ENCODE measurements at places on chromosomes 4 and X.

- no peak for DNase-seq
Observed at GRCh38 chr4:27662426-27662825, 801.8 kb downstream of the STIM2 start.

DNA sequence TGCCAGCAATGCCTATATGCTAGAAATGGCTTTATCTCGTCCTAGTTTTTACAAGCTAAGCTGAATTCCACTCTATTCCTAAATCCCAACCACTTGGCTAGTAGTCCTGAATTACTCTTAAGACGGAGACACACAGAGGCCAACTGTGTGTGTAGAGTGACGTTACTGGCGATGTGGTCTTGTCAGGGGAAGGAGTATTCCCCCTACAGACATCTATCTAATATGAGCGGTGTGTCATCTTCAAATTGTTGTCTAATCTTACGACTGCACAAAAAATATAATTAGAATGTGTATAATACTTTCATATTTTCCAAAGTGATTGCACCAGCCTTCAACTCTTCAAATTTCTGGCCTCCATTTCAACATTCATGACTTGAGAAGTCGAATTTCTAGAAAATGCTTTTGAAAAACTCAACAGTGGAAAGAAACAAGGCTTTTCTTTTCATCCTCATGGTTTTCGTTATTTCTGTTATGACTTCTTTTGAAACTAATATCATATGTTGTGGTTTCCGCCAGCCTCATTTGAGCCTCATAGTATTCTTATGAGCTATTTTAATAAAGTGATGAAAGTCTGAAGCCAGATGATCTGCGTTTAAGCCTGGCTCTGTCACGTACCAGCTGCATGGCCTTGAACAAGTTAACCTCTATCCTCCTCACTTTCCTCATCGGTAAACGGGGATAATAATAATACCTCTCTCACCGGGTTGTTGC is 132.3 kb downstream of the SOWAHB start:
- no peak for DNase-seq

GRCh38 chr4:123412091-123412505 is 15.5 kb downstream of the SPRY1 start:
- DNase-seq: no peak

DNA sequence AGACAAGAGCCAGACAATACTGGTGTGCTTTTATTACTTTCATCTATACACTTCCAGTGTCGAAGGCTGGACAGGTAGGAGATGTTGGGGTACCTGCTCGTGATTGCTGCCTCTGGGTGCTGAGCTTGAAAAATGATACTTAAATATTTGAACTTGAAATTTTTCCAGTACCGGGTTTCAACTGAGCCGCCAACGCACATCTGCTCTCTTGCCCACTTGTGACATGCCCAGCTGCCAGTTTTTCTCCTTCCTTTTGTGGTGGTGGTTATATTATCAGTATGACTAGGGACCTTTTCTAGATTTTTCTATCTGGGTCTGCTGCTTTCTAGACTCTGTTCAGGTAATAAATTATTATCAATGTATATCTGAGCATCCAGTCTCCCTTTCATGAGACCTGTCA is 3.4 kb downstream of the OGT start:
- DNase-seq: no peak

DNA sequence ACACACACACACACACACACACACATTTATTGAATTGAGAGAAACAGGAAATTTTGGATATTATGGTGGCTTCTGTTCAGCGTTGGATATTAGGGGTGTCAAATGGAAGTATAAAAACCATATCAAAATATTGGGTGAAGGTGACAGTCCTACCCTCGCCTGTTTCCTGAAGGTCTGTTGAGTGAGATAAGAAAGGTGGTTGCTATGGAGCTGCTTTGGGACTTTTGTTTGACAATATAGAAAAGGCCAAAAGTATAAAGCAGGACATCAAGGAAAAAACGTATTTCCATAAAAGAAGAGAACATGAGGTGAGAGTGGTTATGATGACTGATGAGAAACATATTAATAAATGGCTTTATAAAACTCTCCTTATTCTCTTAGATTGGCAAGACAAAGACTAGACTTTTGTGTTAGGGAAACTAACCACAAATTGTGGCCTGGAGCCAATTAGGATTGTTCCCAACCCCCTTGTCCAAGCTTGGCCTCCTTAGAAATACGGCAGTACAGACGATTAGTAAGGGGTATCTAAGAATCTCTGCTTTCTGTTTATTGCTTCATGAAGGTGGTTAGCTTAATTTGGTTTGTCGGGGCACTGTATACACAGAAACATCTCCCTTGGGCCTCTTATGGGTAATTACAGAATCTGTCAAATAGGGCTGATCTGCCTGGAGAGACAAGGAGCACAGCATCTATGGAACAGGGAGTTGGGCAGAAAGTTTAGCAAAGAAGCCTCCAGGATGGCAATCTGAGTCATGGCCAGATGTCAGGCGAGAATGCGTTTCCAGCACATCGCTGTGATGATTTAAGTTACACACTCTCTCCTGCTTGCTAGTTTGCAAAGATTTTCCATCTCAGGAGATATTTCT is 198.0 kb downstream of the CBR4 start:
- peak; percentile 59 for DNase-seq

GRCh38 chrX:16666541-16666940 is 16.6 kb downstream of the S100G start:
- no peak for DNase-seq

- DNase-seq: no peak
Observed at GRCh38 chrX:46627062-46627461, 53.5 kb downstream of the CHST7 start.

- no peak for DNase-seq
Observed at GRCh38 chr4:159481936-159482335, 379.1 kb downstream of the RAPGEF2 start.

DNA sequence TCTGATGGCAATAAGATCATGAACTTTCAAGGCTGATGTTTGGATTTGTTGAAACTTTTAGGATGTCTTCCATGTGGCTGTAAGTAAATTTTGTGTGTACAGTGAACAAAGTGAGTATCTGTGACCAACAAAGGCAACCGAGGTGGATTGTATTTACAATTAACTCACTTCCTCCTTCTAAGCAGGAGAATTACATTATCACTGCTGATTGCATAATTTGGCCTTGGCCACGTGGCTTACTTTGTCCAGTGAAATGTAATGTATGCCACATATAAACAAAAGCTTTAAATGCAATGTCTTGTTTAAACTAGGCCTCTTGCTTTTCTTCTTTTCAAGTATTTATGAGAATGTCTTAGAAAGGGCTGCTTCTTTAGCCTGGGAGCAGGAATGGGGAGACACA is 66.3 kb upstream of the MAD2L1 start:
- no peak for DNase-seq

DNA sequence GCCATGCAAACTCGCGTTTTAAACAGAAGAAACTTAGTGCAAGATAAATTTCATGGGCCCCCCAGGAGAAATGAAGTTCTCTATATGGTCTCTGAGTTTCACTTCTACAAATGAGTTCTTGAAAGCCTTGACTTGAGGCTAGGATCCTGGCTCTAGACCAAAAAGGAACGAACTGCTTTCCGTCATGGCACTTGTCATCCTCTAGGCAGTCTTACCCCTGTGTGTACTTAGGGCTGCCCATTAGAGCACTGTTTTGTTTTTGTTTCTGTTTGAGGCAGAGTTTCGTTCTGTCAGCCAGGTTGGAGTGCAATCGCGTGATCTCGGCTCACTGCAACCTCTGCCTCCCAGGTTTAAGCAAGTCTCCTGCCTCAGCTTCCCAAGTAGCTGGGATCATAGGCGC is 29.0 kb downstream of the RNF4 start:
- DNase-seq: no peak

DNA sequence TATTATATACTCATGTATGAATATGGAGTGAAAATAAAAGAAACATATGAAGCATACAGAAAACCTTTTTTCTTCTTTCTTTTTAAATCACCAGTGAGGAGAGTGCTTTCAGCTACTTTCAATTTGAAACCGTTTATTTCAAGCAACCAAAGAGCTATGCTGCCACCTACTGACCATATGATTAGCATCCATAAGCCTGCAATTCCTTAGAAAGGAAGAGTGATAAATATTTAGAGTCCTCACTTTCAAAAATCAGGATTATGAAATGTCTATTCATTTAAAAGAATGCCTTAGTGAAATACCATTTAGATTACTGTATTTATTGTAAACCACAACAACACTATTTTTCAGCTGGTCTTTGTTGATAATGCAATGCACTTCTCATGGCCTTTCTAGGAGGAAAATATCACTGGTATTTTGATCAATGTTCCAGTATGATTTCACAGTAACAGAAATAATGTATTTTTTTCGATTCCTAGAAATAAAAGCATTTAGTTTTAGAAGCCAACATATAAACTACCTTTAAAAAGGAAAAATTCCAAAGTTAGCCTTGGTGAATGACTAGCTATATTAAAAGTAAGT is 667.6 kb downstream of the PCDH18 start:
- DNase-seq: peak; percentile 64

DNA sequence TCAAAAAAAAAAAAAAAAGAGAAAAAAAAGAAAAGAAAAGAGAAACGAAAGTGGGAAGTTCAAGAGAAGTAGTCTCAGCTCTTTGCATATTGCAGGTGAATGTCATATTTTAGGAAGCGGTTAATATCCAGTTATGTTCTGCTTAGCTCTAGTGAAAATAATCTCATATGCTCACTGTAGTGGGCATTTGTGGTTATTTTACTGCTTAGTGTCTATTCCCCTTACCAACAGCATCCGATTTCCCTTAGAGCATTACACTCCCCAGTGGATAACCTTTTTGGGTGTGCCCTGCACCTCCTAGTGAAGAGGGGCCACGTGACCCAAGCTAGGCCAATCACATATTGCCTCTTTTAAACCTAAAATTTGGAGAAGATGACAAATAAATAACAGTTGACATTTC is 111.2 kb upstream of the ZNF827 start:
- no peak for DNase-seq

GRCh38 chrX:40622479-40623138 is 619 bp upstream of the MPC1L start:
- no peak for DNase-seq

DNA sequence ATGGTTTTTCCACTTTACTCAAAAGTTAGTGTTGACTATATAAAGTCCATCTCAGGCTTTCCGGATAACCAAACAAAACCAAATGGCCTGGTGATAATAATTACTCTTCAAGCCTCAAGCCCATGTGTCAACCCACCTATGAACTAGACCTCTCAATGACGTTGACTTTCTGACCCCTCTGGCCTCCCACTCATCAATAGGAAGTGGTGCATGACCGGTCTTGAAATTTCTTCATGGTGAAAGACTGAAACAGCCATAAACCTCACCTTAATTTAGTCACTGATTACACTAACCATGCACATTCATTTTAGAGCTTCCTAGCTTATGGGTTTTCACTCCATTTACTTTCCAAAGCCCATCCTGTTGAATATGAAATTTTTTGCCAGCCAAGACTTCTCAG is 276.0 kb downstream of the KLHL13 start:
- DNase-seq: no peak

- DNase-seq: no peak
Observed at GRCh38 chr4:154018659-154019058, 229.8 kb upstream of the SFRP2 start.

- DNase-seq: no peak
Observed at GRCh38 chr4:127995776-127996175, 30.6 kb downstream of the ABHD18 start.

DNA sequence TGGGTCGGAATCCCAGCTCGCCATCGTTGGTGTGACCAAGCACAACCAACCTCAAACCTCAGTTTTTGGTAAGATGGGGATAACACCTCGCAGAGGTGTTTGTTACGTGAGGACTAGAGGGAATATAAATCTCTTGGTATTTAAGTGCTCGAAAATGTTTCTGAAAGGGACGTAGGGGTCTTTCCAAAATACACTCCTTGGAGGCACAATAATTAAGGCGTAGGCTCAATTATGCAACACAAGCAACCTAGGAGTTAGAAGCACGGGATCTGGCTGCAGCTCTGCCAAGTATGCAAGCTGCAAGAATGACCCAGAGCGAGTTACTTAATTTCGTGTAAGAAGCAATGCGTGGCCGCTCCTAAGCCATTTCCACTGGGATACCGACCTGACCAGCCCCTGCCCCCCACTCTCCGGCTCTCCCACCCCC is 552 bp downstream of the ADH5 start:
- DNase-seq: no peak

DNA sequence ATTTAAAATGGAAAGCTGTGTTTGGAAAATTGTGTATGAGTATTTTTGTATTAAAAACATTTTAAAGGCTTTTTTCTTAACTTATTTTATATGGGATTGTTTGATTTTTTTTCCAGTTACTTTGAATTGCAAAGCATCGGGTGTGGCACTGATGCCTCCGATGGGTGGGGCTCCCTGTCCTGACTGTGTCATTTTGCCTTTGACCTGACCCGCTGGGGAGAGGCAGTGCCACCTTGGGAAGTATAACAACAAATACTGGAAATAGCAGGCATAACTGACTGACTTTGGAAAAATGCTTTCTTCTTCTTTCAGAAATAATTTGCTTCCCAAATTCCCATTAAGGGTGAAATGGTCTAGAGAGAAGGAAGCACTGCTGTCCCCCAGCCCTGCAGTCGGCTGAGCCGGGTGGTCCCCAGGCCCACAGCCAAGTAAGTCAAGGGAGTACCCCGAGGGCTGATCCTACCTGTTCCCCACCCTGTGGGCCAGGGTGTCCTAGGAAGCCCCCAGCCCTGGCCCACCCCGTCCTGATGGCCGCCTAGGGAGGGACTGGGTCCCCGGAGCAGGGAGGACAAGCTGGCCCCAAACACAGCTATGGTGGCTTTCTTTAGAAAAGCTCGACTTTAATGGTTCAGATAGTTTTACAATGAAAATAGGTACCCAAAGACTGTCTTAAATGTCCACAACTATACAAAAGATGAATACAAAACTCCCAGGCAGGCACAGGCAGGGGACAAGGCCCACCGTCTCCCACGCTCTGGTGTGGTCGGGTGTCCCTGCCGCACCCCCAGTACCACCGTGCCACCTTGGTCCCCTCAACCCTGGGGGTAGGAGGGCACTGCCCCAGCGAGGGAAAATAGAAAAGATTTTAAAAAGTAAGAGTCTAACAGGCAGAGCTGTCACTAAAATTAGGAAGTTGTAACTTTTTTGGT is 26.4 kb downstream of the NELFA start:
- DNase-seq: no peak

- DNase-seq: no peak
Observed at GRCh38 chr4:15703439-15703838, 574 bp downstream of the BST1 start.

GRCh38 chrX:84475596-84475995 is 26.7 kb downstream of the HDX start:
- DNase-seq: no peak

GRCh38 chr4:21544415-21544814 is 404.2 kb downstream of the KCNIP4 start:
- DNase-seq: no peak

DNA sequence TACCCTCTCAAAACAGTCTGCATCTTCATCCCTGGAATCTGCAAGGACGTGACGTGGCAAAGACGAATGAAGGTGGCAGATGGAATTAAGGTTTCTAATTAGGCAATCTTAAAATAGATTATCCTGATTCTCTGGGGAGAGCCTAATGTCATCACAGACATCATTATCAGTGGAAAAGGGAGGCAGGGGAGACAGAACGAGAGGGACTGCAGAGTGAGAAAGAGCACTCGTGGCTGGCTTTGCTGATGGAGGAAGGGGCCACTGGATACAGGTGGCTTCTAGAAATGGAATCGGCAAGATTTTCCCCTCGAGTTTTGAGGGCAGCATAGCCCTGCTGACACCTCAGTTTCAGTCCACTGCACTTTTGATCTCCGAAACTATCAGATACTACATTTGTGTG is 110.6 kb downstream of the ASMT start:
- no peak for DNase-seq

All from NCI-H1436 (cell line).